ENCODE measurements at places on chromosomes 7 and 10.
A peak's percentile ranks its signal among the peaks of the same experiment; 100 is the strongest.

- DNase-seq = no peak
Observed at GRCh38 chr7:55099821-55100543, 81.2 kb downstream of the EGFR start.

GRCh38 chr10:101843032-101844021 lies at the start of gene KCNIP2:
KCNIP2 (minus strand) TSS chr10:101843800; CDS start chr10:101843568, 232 bp downstream.
- no peak for DNase-seq

DNA sequence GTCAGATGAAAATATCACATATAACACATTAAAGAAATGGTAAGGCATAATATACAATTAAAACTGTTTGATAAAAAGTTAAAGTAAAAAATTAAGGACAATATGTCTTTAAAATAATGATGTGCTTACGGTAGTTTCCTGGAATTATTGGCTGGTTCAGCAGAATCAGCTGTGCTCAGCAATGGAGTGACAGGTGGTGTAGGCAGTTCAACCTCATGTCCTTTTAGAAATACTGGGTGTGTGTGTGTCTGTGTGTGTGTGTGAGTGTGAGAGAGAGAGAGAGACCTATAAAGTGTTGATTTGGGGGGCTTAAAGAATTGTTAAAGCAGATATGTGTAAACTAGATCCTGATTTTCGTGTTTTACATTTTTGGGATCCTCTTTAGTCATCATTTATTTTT lies 141.2 kb downstream of the ADAM22 start:
- no peak for DNase-seq

GRCh38 chr10:124328477-124329220 lies 90.1 kb downstream of the OAT start:
- peak; percentile 75 for DNase-seq

DNA sequence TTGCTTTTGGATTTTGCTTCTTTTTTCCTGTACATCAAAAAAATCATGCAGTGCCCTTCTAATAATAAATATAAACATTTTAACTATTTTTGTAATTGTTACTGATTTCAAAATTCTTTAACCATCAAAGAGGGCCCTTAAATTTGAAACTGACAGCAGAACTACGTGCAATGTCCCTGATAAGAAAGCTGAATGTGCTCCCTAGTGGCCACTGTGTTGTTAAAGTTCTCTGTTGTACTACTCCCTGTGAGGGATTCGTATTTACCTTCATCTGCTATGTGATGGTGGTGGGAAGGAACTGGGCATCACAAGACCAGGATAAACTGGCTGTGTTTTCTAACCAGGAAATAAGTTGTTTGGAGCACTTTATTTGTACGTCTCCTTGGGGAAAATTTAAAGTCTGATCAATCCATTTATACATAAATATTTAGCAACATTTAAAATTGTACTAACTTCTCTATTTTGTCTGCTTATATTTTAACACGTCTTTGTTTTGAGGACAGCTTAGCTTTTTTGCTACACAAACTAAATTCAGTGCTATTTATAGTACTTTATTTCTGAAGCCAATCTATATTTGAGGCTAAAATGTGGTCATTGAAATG lies 322.4 kb downstream of the HGF start:
- DNase-seq = no peak

DNA sequence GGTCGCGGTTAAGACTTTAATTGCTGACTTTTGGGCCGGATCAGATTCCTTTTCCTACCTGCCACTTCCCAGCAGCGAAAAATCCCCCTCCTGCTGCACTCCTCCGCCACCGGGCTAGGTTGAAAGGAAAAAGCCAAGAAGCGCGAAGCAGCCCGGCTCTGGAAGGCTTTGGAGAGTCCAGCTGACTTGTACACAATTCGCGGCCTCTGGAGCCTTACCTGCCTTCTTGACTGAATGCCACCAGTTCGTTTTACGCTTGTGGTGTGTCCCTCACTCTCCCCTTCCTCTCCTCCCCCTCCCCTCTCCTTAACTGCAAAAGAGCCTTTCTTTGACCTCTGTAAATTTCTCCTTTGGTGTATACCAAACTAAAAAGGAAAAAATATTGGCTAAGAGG lies 2.7 kb upstream of the FEZF1 start:
- no peak for DNase-seq

DNA sequence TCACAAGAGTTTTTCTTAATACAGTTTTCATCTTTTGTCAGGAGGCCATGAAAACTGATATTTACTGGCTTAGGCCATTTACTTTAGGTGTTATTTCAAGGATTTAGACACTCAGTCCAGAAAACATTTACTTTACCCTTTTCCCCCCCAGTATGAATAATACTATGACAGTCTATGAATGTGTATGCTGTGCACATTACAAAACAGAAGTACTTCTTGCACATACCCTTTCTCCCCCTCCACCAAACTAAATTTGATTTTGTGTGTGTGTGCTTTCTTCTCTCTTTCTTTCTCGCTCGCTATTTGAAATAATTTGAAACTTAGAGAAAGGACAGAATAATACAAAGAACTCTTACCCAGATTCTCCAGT lies 41.3 kb downstream of the RBM33 start:
- DNase-seq = no peak

DNA sequence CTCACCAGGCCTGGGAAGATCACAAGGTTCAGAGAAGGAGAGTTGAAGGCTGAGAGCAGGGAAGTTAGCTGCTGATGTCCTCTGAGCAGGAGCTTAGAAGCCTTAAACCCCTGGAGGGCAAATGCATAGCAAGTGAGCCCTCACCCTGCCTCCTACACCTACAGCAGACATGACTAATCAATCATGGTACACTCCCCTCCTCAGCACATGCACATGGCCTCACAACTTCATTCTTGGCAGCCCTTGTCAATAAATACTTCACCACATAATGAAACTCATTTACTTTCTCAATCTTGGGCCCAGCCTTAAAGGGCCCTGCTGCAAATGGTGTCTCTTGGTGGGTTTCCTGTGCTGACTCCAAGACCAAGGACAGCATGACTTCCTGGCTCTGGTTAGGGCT lies 12.9 kb downstream of the MMRN2 start:
- DNase-seq = peak; percentile 34

- DNase-seq = no peak
Observed at GRCh38 chr7:75662579-75663301, 76.0 kb downstream of the HIP1 start.

GRCh38 chr10:97190450-97190849 lies 4.7 kb upstream of the SLIT1 start:
- no peak for DNase-seq

DNA sequence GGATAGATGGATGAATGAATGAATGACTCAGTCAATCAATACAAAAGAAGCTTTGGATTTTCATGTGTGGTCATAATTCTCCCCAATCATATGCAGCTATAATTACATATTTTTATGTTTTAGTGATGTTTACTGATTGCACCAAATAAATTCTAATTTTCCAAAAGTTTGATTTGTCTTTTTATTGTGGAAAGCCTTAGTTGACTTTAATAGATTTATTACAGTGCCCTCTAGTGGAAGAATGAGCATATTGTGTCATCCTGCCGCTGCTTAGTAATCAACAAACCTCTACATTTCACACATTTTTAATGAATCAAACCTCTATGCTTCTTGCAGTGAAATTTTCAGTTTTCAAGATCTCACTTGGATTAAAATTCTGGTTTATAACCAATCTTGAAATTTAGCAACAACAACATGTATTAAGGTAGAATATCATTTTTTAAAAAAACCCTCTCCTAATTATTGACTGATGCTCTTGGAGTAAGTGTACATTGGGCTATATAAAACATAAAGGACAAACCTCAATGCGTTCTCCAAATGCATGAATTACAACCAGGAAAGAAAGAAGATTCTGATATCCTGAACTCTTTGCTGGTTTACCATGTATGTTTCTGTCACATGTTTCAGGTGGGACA lies 55.6 kb upstream of the PNLIP start:
- DNase-seq = no peak

DNA sequence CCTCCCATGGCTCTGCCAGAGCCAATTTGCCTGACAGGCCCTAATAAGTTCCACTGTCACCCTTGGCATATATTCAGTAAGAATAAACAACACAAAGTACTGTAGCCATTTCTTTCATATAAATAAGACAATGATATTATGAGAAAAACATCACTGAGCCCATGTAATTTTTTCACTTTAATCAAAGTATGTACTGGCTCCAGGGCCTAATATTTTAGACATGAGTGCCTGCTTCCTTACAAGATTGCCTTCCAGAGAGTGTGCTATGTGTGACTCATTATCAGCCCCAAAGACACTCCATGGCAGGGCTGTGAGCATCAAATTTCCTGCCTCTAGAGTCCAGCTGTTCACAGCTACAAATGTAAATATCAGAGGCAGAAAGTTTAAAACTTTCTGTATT lies 297.6 kb downstream of the LHFPL3 start:
- no peak for DNase-seq

DNA sequence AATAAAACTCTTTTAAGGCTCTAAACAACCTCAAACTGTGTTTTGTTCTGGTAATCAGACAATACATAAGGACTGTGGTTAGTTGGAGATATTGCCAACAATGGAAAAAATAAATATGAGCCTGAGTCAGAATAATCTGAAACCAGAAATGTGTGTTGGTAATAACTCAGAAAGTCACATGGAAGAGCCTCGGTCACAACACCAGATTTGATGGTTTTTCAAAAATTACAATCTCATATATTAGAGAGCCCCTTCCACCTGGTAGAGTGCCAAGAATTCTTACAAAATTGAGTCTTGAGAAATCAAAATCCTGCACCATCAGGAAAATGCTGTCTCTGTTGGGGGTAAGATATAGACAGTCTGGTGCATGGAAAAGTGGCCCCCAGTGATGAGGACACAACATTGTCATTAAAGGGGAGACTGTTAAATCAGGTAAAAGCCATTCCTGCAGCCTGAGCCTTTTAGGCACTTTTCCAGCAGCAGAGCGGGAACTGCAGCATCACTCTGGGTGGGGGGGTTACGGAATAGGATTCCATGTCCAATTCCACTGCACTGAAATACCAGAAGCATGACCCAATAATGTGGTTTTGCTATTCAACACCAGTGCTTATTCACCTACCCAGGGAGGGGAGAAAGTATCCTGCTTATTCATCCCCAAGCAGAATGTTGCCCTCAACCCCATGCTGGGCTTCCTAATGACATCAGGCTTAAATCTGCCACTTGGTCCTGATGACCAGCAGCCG lies 9.5 kb upstream of the ADAM12 start:
- no peak for DNase-seq

GRCh38 chr10:11683529-11684320 lies 58.5 kb upstream of the ECHDC3 start:
- DNase-seq = no peak

- DNase-seq = no peak
Observed at GRCh38 chr7:105802604-105803428, 73.6 kb downstream of the ATXN7L1 start.

GRCh38 chr7:123417580-123417979 lies 116.8 kb downstream of the IQUB start:
- no peak for DNase-seq

DNA sequence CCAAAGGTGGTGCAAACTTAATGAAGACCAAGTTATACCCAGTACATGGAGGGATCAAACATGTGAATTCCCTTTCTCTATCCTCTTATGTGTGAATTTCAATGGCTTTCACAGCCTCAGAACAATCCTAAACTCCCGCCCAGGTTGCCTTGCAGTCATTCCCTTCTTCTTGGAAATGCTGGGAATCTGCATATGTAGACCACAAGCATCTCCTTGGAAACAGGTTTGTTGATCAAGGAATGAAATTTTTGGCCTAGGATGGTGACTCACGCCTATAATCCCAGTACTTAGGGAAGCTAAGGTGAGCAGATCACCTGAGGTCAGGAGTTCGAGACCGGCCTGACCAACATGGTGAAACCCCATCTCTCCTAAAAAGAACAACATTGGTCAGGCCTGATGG lies 77.8 kb upstream of the ABI1 start:
- no peak for DNase-seq
